ENCODE measurements at places on chromosomes 3 and 15.

DNA sequence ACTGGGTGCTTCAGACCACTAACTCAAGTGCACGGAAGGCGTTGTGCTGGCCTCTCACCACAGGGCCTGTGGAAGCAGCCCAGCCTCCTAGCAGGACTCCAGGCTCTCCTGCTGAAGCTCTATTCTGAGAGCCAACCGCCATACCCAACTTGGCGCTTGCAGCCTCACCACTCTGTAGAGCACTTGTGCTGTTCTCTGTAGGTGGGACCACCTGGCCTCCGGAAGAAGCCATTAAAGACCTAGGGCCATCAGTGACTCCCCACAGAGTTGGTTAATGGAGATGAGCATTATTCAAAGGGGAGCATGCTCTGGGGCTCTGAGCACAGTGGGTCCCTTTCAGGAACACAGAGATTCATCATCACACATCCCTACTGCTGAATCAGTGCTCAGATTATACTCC lies 50.9 kb downstream of the C3orf85 start:
- no peak for DNase-seq

DNA sequence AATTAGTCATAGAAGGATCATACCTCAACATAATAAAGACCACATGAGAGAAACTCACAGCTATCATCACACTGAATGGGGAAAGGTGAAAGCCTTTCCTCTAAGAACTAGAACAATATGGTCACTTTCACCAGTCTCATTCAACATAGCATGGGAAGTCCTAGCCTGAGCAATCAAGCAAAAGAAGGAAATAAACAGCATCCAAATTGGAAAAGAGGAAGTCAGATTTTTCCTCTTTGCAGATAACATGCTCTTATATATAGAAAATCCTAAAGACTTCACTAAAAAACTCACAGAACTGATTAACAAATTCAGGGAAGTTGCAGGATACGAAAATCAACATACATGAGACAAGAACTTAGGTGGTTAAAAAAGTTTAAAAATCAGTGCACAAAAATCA lies 24.7 kb downstream of the MAP3K13 start:
- no peak for DNase-seq

- no peak for DNase-seq
Measured at GRCh38 chr15:31528846-31529245, 202.2 kb downstream of the KLF13 start.

GRCh38 chr15:39721893-39722292 lies 60.7 kb downstream of the FSIP1 start:
- DNase-seq: no peak

DNA sequence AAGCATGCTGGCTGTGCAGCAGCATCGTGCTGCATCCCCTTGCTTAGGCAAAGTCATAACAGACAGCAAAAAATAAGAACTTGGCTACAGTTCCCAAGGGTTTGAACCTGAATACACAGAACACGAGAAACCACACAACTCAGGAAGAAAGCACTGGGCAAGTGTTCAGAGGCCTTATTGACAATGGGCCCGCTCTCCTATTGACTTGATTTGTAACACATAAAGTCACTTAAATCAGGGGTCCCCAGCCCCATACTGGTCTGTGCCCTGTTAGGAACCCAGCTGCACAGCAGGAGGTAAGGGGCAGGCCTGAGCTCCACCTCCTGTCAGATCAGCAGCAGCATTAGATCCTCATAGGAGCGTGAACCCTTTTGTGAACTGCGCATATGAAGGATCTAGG lies 145.1 kb downstream of the LSAMP start:
- no peak for DNase-seq

DNA sequence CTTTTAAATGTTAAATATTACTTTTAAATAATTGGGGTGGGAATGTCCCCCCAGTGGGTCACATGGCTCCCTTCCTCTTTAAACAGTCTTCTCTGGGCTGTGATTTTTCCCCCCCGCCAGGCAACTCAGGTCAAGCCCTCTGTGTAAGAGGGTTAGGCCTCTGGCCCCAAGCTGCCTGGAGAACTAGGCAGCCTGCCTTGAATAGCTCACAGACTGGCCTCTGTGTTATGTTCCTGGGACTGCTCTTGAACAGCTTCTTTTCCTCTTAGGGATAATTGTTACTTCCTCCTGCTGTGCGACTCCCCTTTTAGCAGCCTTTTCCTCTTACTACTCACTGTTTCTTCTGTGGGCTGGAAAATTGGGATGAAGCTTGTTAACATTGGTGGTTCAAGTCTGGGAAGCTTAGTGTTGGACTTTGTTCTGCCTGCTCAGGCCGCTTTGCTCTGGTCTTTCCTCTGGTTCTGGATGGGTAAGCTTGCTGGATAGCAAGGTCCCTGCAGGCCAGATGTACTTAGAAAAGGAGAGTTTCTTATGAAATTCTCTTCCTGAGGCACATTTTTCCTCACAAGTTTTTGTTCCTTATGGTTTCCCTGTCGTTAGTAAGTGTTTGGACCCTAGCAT lies 2.2 kb downstream of the TEX264 start:
- DNase-seq: no peak

GRCh38 chr3:212432-212831 lies 15.9 kb downstream of the CHL1 start:
- no peak for DNase-seq

DNA sequence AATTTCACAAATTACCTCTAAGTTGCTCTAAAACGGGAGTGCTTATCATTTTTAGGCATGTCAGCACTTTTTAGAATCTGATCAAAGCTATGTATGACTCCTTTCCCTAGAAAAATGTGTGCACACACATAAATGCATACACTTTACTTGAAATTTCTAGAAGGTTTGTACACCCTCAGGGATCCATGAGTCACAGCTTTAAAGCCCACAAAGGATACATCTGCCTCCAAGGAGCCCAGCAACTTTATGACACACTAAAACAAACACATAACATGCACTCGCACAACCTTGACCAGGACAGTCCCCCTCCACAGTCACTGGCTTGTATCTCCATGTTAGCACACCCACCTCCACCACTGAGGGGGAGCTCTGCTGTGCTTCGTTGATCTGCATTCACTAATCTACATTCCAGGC lies 722.0 kb upstream of the CFAP20DC start:
- peak; percentile 64 for DNase-seq

GRCh38 chr15:48493763-48494225 lies 151.7 kb downstream of the FBN1 start:
- DNase-seq: no peak

DNA sequence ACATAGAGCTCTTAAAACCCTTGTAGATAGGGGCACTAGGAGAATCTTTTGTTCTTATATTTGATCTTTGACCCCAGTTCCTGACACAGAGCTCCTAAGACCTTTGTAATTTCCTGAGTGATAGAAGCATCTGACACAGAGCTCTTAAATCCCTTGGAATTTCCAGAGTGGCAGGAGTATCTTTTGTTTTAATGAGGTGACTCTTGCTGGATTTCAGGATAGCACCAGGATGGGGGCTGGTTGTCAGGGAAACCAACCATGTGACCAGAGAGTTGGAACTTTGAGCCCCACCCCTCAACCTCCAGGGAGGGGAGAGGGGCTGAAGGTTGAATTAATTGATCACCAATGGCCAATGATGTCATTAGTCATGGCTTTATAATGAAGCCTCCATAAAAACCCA lies 47.6 kb upstream of the ST8SIA2 start:
- no peak for DNase-seq

GRCh38 chr15:31365032-31365654 lies 38.5 kb downstream of the KLF13 start:
- DNase-seq: no peak

DNA sequence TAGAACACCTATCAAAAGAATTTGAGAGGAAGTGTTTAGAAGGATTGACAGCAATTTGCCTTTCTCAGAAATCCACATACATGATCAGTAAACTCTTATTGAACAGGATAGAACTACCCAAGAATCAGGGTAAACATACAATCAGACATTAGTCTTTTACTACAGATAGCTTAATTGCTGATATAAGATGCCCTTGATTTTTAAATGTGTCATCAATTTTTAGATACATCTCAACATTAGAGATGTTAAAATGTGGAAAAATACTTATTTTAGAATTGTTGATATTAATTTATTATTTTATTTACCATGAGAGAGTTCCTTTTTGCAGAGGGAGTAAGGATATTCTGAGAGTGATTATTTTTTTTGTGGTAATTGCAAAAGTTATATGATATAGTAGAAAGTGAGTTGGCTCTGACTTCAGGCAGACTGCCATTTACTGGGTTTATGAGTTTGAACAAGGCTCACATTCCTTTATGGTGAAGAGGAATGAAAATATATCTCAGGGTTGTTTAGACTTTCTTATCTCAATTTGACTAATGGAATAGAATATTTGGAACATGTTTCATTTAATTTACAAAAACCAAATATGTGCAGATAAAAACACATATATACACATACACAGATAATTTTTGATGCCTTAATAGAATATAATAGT lies 302.8 kb upstream of the GOLIM4 start:
- DNase-seq: peak; percentile 64

DNA sequence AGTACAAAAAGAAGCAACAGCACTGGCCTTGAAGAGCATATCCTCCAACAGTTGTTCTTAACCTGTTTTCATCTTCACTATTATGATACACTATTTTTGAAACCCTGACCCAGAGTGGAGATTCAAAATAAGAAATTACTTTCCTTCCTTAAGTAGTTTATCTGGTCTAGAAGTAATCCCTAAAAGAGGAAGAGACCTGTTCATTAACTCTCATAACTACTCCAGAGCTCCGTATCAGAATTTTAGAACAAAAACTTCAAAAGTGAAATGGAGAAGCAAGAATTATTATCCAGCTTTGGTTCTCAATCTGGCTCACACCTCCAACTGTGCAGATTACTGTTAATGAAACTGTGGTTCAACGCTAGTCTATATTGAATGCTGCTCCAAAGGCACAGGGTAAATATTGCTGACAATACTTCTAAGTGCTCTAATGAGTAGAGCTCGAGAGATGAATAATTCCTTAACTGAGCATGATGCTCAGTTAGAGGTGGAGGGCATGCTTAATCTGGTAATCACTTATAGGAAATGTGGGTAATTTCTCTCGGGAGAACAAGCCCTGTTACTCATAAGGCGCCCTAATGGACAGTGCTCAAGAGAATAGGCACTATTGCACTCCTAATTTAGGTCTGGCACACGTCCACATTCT lies 5.2 kb downstream of the LCMT2 start:
- no peak for DNase-seq

- DNase-seq: no peak
Measured at GRCh38 chr15:100134089-100134583, 207.6 kb downstream of the ADAMTS17 start.

DNA sequence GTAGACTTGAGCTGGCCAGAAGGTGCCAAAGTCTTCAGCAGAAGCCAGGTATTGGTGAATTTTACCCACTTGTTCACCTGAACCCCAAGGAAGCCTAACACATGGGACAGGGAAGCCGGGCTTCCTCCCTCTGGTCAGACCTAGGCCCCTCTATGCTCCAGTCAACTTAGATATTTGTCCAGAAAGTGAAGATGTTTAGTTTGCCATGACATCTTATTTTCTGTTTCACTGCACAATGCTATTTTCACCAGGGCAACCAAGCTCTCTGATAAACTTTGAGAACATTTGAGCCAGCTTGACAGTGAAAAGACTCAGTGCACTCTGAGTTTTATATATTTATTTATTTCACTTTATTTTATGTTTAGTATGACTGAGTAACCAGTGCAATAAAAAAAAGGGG lies 71.0 kb downstream of the SOX14 start:
- no peak for DNase-seq

DNA sequence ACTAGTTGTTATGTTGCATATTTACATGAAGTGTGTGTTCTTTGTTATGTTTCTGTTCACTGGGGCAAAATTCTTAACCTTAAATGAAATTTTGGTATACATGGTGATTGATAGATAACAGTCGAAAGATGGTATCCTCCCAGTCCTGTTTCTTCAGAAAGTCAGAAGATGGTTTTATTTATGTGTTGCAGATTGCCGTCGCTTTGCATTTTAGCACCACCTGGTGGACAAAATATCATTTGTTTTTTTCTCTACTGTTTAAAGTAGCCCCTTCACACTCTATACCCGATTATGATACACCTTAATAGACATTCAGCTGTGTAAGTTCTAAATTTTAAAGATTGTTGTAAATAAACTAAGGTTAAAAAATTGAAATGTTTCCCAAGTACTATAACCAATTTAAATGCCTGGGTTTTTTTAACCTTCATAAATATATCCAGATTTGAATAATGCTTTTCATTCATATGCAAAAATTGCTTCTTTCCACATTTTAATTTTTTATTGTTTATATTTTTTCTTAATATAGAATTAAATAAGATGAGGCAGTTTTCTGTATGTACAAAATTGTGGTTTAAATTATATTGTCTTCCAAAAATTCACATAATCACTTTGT lies 152.2 kb downstream of the ALCAM start:
- peak; percentile 48 for DNase-seq

- DNase-seq: no peak
Measured at GRCh38 chr3:134959516-134959915, 164.5 kb downstream of the EPHB1 start.

DNA sequence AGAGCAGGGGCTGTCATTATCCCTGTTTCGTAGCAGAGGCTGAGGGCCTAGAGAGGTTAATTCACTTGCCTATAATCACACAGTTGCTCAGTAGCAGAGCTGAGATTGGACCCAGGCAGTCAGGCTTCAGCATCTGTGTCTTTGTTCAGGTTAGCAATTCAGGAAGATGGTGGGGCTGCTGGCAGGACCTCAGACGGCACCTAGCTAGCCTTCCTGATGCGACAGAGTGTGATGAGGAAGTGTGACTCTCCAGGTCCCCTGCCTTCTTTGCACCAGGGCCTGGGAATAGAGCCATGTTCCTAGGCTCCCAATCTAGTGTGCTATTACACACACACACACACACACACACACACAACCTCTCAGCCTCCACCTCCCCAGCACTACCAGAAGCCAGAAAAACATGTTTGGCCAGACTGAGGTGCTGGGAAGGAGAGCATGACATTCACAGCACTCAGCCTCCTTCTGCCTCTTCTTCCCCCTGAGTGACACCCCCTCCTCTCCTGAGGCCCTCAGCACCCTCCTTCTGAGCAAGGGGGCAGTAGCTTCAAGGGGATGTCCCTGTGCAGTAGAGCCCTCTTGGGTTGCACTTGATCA lies 88.9 kb downstream of the TLE3 start:
- no peak for DNase-seq

DNA sequence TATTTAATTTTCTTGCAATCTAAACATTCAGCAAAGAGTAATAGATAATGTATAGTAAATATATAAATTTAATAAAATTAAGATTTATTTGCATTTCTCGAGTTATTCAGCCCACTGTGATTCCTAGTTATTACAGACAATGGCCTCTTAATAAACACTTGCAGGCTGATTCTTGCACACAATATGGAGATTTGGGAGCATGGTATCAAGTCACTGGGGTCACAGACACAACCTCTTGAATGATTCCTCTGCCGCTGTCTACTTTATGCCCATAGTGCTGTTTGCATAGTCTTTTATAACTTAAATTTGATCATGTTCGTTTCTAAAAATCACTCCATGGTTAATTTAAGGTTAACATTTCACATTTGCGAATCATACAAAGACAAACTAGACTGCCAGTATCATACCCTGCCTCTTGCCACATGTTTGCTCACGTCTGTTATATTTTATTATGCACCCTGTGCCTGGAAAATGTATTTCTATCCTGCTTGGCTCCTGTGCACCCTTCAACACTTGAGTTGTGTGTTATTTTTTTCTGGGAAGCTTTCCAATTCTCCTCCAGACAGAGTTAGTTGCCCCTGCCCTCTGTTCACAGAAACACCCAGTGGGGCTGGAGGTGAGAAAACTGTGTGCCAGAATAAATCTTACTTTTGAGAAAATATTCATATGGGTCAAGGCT lies 206.3 kb upstream of the ROBO1 start:
- no peak for DNase-seq

Measured in Daoy (cell line).